ENCODE measurements at places on chromosomes 6 and 20.

DNA sequence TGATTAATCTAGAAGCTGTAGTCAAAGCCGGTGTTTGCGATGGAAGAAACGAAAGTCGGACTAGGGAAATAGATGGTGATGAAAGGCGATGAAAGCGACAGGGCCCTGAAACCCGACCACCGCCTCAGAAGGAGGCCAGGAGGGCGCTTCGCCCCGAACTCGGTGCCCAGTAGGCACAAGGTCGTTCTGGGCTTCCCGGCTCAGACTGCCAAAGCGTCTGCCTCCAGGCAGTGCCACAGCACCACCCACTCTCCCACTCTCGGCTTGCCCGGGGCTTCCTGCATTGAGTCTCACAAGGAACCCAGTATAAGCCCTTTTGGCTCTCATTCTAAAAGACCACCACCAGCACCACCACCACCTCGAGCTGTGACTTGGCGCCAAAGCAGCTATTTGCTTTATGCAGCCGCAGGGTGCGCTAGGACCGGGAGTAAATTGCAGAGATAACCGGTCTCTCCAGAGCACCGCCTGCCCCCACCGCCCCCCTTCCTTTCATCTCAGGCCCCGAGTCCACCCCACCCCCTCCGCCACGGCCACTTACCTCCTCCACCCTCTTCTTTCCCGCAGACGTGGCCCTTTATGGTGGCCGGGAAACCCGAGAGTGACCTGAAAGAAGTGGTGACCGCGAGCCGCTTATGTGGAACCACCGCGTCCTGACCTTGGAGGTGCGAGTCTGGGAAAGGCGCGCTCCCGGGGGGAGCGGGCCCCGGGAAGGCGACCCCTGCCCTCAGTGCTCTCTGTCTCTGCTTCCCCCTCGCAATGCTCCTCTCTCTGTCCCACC lies 2.4 kb downstream of the TCF21 start:
- no peak for DNase-seq

DNA sequence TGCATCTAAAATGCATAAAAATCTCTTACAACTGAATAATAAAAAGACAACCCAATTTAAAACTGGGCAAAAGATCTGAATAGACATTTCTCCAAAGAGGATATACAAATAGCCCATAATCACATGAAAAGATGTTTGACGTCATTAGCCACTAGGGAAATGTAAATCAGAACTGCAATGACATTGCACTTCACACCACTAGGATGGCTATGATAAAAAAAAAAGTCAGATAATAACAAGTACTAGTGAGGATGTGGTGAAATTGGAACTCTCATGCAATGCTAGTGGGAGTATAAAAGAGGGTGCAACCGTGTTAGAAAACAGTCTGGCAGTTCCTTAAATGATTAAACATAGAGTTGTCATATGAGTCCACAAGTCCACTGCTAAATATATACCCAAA lies 24.3 kb upstream of the TBX18 start:
- no peak for DNase-seq

DNA sequence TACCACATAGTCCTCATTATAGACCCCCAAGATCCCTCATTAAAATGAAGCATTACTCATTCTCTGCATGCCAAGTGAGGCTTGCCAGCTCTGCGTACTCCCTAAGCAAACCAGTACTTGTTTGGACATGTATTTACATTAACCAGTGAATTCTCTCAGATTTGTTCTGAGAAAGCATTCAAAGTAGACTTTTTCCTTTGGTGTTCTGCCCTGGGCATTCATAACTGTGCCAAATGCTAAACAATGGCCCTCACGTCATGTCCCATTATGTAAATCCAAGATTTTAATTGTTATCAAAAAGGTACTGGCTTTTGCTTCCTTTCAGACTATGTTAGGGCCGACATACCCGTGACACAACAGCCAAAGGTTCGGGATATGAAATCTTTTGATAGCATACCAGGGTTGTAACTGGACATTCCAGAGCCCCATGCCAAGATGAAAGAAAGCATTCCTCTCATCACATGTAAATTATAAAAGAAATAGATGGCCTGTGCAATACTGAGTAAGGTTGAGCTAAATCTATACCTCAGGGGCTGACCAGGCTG lies 164.2 kb downstream of the ADAT2 start:
- DNase-seq: no peak

DNA sequence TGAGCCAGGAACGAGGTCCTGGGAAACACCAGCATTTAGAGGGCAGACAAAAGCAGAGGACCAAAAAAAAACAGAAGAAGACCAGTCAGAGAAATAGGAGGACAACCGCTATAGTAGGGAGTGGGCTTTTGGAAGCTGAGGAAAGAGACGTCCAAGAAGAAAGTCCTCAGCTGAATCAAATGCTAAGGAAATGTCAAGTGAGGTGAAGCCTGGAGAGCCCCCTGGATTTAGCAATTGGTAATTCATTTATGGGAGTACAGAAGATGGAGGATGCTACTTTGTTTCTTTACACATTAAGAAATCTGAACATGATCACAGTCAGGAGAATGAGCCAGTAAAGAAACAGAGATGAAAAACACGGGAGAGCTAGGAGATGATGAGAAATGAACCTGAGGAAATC lies 41.1 kb downstream of the LRP11 start:
- no peak for DNase-seq

DNA sequence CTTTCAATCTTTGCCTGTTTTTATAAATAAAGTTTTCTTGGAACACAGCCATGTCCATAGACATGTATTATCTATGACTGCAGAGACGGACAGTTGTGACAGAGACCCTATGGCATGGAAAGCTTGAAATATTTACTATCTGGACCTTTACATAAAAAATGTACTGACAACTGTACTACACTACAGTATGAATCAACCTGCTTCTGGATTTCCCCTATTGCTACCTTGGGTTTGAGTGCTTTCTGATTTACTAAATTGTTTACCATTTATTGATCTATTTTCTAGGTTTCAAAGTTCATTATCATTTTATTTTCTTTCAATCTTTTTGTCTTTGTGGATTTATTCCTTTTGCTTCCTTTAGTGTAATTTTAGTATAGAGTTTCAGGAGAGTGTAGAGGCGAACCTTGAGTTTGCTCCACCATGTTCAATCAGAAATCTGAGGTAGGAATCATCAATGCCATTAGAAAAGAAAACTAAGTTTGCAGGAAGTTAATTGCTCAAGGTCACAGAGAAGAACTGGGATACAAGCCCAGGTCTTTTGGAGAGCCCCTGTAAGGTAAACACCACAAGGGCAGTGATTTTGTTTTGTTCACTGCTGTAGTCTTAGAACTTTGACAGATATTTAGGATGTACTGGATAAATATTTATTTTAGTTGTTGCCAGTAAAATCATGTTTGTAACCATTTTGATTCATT lies 352.8 kb upstream of the SYNCRIP start:
- DNase-seq: no peak

DNA sequence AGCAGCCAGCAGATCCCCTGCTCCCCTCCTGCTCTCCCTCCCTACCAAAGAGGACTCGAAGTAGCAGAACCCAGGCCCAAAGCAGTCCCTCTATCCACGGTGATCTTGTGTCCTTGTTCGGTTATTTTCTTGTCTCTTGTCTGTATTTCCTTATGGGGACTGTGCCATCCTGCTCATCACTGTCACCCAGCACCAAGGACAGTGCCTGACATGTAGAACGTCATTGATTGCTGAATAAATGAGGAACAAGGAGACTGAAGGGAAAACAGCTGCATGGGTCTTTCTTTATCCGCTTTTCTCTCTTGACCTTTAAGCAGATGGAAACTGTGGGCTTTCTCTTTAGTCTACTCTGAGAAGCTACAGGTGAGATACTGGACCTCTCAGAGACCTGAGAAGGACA lies 29.4 kb upstream of the ZNF831 start:
- DNase-seq: no peak

DNA sequence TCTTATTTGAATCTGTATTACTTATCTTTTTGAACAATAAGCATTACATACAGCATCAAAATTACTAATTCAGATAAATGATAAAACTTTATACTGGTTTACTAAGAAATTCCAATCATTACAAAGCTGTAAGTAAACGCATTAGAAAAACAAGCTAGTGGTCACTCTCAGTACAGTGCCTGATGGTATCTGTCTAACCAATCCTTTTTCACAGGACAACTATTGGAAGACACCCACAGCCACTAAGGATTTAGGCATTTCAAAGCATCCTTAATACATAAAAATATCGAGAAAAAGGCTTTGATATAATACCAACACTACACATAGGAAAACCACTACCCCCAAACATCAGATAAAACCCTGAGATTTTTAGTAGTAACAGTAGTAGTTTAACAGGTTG lies 2.6 kb downstream of the CD164 start:
- no peak for DNase-seq

GRCh38 chr6:72621291-72622093 lies at the start of gene KCNQ5:
Gene KCNQ5 (plus strand): TSS chr6:72622064.
- DNase-seq: peak; percentile 34

DNA sequence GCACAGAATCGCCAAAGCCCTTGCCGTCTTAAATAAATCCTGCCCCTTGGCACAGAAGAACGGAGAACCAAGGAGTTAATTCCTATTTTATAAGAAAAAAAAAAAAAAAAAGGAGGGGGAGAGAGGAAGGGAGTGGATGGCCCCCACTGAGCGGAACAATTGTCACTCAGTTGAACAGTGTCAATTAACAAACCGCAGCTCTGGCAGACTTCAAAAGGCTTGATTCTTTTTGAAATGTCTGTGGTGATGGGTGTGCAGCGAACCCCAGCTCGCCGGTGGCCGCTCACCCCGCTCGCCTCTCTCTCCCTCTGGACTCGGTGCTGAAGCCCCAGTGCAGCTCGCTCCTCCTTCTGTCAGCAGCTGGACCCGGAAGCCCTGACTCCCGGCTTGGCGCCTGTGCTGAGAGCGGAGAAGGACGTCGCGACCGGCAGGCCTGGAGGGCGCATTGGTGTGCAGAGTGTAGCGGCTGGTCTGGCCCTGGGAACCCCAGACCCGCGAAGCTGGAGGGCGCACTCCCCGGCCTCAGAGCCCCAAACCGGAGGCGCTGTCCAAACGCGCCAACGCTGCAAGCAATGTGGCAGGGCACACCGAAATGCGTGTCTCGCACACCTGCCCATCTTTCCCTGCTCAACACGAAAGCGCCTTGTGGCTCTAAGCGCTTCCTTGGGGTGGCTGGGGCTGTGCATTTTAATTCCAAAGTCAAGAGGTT lies 3.4 kb downstream of the LINC00237 start:
- no peak for DNase-seq

DNA sequence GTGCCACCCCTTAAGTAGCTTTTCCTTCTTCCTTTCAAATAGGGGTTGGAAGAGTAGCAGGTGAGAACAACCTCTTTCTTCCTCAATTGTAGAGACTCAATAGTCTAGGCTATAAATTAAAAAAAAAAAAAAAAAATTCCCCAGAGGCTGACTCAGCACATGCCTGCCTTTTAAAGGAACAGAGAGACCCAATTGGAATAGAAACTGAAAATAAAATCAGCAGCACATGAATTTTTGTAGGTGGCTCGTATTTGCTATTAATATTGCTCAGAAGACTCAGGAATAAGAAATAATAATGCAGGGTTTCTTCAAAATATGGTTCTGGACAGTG lies 19.3 kb downstream of the TOP1 start:
- DNase-seq: no peak

GRCh38 chr6:148430897-148431296 lies 88.3 kb downstream of the SASH1 start:
- no peak for DNase-seq

GRCh38 chr6:23184351-23184750 lies 615.0 kb downstream of the HDGFL1 start:
- DNase-seq: no peak

DNA sequence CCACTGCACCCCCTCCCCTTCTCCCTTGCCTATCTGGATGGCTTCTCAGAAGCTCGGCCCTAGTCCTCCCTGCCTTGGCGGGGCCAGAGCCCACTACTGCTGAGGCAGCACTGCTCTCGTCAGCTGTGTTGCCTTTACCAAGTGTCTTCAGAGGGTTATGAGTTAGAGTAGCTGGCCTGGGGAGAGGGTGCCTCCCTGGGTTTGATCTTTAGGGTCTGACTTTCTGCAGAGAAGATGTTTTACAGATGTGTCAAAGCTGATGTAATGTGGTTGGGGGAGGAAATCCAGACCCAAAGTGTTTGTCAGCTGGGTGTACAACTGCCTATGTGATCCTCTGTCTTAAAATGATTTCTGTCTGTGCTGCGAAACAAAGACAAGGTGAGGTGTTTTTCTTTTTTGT lies 30.4 kb upstream of the PI16 start:
- DNase-seq: no peak

DNA sequence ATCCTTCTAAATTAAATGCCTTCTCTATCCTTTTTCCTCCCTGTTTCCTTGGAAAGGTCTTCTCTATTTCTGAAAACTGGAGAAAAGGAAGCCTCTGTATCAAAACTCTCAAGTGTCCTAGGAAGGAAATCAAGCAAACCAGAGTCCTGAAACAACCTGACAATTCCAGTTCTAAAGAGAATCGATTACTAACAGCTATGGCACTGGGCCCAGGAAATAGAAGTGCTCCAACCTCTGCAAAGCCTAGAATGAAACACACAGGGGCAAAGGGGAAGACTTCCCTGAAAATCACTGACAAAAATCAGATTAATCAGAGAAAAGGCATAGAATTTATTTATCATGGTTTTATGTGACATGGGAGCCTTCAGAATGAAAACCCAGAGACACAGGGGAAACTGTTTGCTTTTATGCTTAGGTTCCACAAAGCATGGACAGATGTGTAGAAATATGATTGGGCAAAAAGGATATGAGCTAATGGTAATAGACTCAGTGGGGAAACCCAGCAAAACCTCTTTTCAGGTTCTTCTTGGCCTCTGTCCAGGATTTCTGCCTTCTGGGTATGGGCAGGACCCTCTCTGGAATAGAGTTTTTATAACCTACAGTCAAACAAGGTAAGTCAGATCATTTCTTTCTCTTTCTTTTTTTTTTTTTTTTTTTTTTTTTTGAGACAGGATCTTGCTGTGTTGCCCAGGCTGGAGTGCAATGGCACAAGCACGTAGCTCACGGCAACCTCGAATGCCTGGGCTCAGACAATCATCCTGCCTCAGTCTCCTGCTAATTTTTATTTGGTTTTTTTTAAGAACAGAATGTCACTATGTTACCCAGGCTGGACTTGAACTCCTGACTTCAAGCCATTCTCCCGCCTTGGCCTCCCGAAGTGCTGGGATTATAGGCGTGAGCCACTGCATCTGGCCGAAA lies 91.7 kb downstream of the CD24 start:
- no peak for DNase-seq

DNA sequence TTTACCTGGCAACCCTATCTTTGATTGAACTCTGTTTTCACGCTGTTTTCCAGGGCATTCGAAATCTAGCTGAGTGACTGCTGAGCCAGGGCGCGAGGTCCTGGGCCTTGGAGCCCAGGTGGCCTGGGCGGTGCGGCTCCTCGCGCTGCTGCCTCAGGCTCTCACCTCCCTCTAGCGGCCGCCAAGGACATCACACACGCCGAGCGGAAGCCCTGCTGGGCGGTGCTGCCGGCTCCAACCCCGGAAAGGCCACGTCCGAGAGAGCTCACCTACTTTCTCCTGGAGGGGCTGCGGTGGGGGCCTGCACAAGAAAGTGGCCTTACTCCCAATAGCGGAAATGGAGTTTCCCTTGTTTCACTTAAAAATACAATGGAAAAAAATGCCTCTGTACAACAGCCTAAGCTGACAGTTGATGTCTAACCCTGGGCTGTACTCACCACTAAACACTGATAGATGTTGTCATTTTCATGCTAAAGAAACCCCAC lies 77.7 kb downstream of the ELOVL4 start:
- peak; percentile 33 for DNase-seq
